ENCODE measurements at places on chromosomes 7 and 10.

- DNase-seq = peak; percentile 90
These were observed 149.1 kb upstream of the PRKCQ start for GRCh38 chr10:6729071-6729774.

- no peak for DNase-seq
These were observed 31.2 kb upstream of the SFTPD start for GRCh38 chr10:79979976-79980687.

DNA sequence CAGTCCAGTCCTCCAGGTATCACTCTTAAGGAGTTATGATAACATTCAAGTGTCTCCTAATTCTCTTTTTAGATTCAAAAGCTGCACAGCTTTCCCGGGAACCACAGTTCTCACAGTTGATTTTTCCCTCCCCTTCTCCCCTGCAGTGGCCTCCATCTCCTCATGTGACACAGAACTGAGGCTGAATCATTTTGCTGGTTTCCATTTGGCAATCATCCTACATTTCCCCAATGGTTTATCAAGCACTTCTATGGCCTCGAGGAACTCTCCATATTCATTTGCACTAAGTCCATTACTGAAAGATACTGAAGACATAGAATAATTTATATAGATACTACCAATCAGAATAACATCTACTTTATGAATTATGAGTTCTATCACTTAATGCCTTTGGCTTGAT lies 484.9 kb downstream of the GPAM start:
- DNase-seq = no peak

- DNase-seq = peak; percentile 84
These were observed 90.4 kb downstream of the ZMIZ1 start for GRCh38 chr10:79159141-79159651.

Measured in renal cortical epithelial cell (primary cell).